ENCODE measurements at places on chromosomes 1 and 21.

DNA sequence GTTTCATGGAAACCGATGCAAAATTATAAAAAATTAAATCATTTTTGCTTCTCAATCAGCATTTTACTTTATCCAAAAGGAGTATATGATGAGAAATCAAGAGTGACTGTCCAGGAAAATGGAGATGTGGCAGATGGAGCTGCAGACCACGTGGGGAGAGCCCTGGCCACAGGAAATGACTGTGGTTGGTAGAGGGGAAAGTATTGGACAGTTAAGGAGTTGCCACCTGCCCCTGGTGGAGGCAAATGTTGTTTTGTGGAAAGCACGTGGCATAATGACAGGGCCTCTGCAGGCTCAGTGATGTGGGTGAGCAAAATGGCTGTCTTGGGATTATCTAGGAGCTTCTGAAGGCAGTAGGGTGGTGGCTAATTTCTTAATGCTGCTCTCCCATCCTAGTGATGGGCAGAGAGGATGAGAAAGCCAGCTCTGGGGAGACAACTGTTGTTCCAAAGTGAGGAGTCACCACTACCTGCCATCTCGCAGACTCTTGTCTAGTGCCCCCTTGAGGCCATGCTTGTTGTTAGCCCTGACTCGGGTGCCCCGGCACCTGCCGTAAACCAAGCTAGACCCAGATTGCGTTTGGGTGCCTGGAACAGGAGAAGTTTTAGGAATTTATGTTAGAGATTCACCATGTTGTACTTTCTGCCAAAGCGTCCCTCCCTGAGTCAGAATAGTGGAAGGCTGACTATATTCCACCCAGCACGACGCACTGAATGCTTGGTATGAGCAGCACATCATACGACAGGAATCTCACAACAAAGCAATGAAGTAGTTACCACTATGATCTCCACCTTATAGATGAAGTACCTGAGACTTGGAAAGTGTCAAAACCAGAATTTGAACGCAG, 144.0 kb downstream of the ROR1 start:
- no peak for DNase-seq

DNA sequence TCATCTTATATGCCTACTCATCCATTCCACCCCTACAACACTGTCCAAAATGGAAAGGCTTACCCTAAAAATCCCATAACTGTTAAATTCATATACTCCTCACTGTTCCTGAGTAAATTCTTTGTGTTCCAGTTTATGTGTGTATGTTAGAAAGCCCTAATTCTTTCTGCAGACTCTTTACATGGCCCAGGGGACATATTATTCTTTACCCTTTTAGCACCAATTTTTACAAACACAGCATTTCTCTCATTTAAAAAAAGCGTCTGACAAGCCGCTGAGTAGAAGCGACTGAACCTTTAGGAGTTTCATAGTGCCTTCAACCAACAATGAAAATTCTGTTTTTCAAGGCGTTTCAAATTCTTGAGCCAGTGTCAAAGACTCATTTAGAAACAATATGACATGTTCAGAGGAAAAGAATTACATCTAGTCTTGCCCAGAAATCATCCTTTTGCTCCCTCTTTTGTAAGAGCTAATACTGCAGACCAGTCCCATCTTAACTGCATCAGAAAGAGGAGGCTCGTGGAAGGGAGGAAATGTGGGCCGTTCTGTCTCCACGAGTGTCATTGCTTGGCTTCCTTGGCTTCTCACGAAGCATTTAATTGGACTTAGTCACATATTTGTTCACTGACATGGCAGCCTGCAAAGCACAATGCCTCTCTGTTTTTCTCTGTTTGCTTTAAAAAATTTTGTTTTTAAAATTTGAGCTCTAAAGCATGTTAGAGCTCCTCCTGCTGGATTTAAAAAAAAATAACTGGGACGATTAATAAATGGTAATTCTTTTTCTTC, 21.3 kb upstream of the C1orf105 start:
- DNase-seq = peak; percentile 8

- DNase-seq = no peak
Observed at GRCh38 chr1:86542631-86543030, 4.2 kb upstream of the CLCA4 start.

GRCh38 chr1:33220676-33221384, 35.5 kb upstream of the ZNF362 start:
- DNase-seq = no peak

DNA sequence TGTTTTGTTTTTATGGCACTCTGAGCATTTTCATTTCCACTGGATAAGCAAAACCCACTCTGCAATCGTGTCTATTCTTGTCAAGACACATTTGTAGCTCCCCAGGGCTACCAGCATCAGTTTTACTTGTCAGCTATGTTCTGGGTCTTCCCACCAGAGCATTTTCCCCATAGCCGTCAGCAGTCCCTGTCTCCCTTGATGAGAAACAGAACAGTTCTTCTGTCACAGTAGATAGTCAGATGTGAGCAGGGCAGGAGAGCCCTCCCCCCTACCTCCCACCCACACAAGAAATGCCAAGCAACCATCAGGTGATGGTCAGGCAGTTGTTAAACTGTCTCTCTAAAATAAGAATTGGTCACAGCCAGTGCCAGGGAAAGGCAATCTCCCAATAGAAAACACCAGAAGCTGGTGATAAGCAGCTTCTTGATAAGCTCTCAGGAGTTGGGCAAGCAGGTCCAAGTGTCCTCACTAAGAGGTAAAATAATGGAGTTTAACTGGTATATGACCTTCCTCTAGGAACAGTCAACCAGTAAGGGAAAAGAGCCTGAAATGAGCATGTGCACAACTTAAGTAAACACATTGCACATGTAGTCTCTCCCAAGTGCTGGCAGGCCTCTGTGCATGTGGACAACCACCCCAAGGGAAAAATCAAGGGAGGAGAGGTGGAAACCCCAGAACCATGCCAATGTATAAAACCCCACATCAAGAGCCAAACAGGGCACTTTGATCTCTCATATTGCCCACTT, 208.2 kb downstream of the S1PR1 start:
- DNase-seq = no peak
